Activated CD4-positive, alpha-beta T cell treated with anti-CD3 and anti-CD28 coated beads for 36 hours (primary cell): ENCODE measurements at places on chromosomes 16 and 17. TPM values are rescaled to one million over a fixed set of nuclear protein-coding genes. Genes with fewer than 3 reads are reported as not detected.

The OR3A3 gene
- not detected for total RNA-seq

The ACTG1 gene
- total RNA-seq, result 5,987 TPM

The HSD17B2 gene
- total RNA-seq, result not detected

DNA sequence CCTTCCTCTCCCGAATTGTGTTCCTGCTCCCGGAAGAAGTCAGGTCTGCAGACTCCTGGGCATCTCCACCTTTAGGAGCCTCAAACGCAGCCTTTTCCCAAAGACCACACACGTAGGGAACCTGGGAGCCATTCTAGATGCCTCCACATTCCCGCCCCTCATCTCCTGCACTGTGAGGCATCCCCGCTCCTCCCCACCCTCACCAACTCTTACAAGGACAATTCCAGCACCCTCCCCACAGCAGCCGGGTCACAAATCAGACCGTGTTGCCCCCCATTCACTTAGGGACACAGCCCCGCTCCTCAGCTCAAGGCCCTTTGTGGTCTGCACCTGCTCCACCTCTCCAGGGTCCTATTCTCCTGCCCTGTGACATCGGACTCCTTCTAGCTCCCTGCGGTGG is 49.6 kb downstream of the ABR start:
- H3K4me1 ChIP-seq, result no peaks in the 10 kb centered on the region
- no peak for DNase-seq
- no peaks in the 10 kb centered on the region for H3K36me3 ChIP-seq
- H3K27me3 ChIP-seq, result no peaks in the 10 kb centered on the region
- no peak overlapping the region for H3K27ac ChIP-seq

DNA sequence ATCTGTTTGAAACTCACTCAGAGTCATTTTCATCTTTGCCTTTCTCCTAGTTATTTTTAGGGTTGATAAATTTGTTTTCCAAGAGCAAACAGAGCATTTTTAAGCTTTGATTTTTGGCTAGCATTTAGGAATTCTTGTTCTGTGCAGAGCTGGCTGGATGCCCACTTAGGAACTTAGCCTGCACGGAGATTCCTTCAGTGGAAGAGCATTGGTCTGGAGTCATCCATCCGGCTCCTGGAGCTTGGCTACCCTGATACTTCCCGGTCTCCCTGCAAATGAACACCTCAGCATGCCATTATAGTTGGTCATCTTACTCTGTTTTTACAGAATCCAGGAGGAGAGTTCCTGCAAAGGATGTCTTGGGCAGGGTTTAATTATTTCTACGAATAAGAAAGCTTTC is 57.1 kb downstream of the SPECC1 start:
- no peaks in the 10 kb centered on the region for H3K27me3 ChIP-seq
- no peaks in the 10 kb centered on the region for H3K36me3 ChIP-seq
- H3K4me1 ChIP-seq, result peaks cover 14% of the 10 kb centered on the region
- DNase-seq, result no peak
- no peak overlapping the region for H3K4me3 ChIP-seq

DNA sequence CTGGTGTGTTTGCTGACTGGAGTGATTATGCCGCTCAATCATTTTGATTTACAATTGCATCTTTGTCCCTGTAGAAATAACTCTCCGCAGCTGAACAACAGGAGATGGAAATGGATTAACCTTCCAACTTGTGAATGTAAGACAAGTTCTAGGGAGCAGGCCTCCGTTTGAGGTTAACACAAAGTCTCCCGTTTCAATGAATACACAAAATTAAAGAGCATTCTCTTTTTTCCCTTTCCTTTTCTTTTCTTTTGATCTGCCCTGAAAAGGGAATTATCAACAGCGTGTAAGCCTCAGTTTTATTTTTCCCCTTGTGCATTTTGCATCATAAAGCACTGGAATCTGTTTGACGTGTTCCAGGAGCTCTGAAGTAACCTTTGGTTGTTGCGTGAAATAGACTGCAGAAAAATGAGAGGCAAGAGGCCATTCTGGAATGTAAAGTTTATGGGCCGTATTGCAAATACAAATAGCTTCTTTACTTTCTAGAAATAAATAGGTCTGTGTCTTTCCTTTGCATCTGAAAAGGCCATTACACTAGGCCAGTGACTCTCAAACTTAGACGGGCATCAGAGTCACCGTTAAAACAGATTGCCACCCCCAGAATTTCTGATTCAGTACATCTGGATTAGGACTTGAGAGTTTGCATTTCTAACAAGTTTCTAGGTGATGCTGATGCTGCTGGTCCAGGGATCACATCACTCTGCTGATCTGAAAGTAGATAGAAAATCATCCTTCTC is 164.7 kb downstream of the ZNF18 start:
- H3K27ac ChIP-seq, result no peak overlapping the region
- no peak overlapping the region for H3K4me3 ChIP-seq

DNA sequence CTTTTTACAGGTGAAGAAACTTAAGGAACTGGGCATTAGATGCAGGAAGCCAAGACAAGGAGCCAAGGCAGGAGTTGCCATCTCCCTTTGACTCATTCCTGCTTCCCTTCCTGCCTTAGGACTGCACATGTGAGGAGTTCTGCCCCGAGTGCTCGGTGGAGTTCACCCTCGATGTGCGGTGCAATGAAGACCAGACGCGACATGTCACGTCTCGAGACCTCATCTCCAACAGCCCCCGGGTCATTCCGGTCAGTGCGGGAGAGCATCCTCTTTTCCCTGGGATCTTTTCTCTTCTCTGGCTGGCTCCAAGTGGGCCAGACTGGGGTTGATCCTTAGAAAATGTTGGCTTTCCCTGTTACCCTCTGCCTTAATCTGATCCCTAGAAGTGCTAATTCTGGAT is 6.6 kb downstream of the POLR2C start:
- no peaks in the 10 kb centered on the region for H3K27me3 ChIP-seq
- H3K4me1 ChIP-seq, result peaks cover 14% of the 10 kb centered on the region
- DNase-seq, result no peak
- H3K4me3 ChIP-seq, result no peak overlapping the region
- H3K36me3 ChIP-seq, result peaks cover 34% of the 10 kb centered on the region
